ENCODE measurements at places on chromosomes 11 and 22.
A peak's percentile ranks its signal among the peaks of the same experiment; 100 is the strongest.

DNA sequence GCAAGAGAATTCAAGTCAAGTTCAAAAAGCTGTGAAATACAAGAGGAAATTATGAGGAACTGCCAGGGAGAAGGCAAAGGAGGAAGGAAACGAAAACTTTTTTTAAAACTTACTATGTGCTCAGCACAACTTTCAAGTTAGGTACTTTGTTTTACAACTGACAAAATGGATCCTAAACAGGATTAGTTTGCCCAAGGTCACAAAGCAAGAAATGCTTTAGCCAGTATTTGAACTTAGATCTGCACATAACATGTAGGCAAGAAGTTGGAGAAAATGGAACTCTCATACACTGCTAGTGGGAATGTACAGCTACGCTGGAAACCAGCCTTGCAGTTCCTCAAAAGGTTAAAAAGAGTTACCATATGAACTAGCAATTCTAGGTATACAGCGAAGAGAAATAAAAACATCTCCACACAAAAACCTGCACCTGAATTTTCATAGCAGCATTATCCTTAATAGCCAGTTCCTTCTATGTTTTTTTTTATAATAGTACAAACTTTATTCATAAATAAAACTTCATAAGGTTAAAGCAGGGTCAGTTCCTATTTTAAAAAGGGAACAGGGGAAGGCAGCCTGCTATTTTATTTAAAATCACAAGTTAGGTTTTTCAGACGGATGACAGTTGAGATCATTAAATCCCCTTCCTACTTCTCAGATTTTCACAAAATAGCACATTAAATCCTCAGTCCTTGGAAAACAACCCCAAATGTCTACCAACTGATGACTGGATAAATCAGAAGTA lies 19.2 kb downstream of the DDX6 start:
- no peak for DNase-seq

- DNase-seq, result no peak
These were observed 76.0 kb downstream of the HSD17B12 start for GRCh38 chr11:43756575-43756974.

DNA sequence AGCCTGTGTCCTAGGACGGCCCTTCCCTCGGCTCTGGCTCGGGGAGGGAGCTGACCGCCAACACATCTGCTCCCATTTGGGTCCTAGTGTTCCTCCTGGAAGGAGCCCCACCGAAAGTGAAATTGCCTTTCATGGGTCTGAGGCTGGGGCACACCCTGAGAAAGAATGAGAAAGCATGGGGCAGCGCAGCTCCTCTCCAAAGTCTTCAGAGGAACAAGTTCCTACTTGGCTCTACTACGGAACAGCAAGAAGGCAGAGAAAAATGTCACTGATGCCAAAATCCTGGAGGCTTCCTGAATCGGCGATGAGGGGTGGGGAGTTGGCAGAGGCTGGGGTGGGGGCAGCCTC lies 41.5 kb upstream of the MYEOV start:
- no peak for DNase-seq

GRCh38 chr11:119445850-119446249 lies 22.9 kb upstream of the THY1 start:
- DNase-seq, result no peak

- DNase-seq, result no peak
These were observed 117.0 kb downstream of the FBXO7 start for GRCh38 chr22:32591620-32592019.

- DNase-seq, result no peak
These were observed 54.9 kb upstream of the HTATIP2 start for GRCh38 chr11:20308601-20309000.

- DNase-seq, result no peak
These were observed 8.0 kb downstream of the CSDC2 start for GRCh38 chr22:41568811-41569210.

- DNase-seq, result no peak
These were observed 50.9 kb upstream of the PANX1 start for GRCh38 chr11:94077552-94078293.

- no peak for DNase-seq
These were observed 13.1 kb downstream of the OR52A5 start for GRCh38 chr11:5124891-5125620.

GRCh38 chr22:17267661-17268330 lies 48.6 kb upstream of the ADA2 start:
- DNase-seq, result no peak

DNA sequence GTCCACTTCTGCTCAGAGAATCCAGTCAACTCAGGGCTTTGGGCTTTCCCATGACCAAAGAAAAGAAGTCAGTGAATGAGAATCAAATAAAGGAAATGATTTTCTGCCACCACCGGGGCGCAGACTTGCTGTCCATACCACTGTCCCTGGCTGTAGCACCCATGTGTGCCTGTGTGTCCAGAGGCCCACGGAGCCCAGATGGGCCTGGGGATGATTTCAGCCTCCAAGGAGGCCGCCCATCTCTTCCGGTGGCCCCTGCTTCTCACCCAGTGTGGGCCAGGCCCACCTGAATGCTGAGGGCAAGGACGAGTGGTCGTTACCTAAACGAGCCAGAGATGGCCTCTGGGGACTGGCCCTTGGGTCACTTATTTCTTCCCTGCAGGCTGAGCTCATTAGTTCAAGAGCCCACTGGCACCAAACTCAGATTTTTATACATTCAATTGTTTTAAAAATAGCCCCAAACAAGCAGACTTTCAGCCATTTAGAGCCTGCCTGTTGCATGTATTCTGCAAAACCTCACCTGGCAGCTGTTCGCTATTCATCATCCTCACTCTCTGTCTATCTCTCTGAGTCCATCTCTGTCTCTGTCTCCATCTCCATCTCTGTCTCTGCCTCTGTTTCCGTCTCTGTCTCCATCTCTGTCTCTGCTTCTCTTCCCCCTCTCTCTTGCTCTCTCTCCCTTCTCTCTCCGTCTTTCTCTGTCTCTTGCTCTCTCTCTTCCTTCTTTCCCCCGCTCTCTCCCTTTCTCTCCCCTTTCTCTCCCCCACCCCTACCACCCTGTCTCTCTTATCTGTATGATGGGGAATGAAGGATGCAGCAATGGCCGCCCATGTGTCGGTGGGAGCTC lies 24.2 kb downstream of the KRTAP5-5 start:
- DNase-seq, result no peak

- DNase-seq, result no peak
These were observed 154.3 kb downstream of the FBXO7 start for GRCh38 chr22:32628628-32629572.

- no peak for DNase-seq
These were observed 7.3 kb downstream of the ARRB1 start for GRCh38 chr11:75344186-75344585.

- DNase-seq, result no peak
These were observed 73.7 kb upstream of the CTSC start for GRCh38 chr11:88411265-88411664.

DNA sequence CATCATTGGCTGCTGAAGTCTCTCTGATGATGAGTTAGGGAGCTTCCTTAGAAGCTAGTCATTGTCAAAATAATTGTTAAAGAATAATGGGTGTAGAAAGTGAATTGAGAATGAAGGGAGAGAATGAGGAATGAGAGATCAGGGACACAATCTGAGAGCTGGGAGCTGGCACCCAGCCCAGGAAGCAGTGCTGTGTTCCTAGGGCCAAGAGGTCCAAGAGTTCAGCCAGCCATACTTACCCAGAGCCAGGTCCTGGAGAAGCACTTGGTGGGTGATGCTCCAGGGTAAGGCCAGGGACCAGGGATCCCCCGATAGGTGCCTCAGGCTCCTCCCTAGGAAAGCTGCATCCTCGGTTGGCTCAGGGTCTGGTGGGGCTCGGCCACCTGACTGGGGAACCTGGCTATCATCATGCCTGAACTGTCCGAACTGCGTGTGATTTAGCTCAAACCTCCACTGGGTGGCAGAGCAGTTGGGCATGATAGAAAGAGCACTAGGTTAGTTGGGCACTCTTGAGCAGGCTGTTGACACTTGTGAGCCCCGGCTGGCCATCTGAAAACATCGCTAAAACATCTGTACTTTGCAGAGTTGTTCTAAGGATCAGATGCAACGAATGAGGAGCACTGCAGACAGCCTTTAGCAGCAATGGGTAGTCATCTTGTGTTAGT lies 123.9 kb upstream of the NCAM1 start:
- DNase-seq, result peak; percentile 1

DNA sequence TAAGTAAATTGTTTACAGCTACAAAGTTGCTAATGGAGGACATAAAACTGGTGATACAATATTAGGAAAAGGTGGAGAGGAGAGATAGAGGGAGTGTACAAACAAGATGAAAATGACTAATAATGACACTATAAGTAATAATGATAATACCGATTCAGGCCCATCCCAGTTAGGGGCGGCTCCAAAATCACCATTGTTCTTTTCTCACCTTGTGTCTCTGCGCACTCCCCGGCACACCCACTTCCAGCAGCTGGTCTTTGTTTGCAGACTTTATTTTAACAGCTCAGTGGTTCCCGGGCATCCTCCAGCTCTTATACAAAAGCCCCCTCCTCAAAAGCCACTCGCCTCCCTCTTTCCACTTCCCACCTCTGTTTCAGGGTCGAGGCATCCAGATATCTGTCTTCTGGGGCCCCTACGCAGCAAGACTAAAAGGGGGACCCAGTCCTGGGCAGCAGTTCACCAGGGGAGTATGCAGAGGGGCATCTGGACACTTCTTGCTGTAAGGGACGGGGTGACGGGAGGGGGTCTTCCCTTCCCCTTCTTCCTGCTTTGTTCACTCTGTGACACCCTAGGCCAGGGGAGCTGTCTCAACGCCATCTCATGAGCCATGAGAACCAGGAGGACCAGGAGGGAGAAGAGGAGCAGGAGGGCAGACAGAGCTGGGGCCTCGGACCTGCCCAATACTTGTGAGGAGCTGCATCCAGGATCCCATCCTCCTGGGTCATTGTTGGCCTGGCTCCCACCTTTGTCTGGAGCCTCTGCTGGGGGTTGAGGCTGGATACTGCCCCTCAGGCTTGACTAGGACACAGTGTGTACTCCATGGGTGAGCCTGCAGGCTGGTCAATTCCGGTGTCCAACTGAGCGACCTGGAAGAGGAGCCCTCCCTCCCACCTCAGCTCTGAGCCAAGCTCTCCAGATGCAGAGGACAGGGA lies 2.7 kb downstream of the APOL2 start:
- DNase-seq, result no peak

DNA sequence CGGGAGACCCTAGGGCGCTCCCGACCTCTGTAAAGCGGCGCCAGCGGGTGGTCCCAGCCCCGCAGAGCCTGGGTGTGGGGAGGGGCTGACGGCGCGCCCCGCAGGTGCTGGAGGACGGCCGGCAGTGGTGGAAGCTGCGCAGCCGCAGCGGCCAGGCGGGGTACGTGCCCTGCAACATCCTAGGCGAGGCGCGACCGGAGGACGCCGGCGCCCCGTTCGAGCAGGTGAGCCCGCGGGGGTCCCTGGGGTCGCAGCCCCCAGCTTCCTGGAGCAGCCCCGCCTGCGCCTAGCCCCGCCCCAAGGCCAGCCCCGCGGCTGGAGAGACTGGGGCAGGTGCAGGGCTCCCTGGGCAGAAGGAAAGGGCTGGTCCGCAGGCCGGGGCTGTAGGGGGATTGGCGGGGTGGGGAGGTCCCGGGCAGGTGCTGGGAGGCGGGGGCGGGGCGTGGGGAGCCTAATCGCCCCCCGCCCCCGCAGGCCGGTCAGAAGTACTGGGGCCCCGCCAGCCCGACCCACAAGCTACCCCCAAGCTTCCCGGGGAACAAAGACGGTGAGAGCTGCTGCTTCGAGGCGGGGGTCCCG lies 19.7 kb downstream of the EPS8L2 start:
- peak; percentile 34 for DNase-seq

GRCh38 chr22:27850000-27850521 lies 48.5 kb upstream of the MN1 start:
- DNase-seq, result no peak

DNA sequence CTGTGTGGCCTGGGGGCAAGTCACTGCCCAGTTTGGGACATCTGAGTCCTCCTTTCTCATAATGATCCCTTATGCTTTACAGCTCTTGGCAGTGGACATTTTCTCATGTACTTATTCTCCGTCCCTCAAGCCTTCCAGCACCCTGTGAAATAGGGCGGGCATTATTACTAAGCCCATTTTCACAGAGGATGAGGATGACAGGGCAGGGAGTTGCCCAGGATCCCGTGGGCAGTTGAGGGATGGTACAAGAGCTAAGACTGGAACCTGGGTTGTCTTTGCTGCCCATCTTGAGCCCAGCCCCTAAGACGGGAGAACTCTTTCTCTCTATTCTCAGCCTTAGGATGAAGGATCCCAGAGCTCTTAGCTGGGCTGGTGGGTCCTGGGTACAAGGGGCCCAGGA lies 11.2 kb downstream of the CD82 start:
- no peak for DNase-seq

- no peak for DNase-seq
These were observed 222.9 kb upstream of the ARHGAP20 start for GRCh38 chr11:110935018-110935640.

DNA sequence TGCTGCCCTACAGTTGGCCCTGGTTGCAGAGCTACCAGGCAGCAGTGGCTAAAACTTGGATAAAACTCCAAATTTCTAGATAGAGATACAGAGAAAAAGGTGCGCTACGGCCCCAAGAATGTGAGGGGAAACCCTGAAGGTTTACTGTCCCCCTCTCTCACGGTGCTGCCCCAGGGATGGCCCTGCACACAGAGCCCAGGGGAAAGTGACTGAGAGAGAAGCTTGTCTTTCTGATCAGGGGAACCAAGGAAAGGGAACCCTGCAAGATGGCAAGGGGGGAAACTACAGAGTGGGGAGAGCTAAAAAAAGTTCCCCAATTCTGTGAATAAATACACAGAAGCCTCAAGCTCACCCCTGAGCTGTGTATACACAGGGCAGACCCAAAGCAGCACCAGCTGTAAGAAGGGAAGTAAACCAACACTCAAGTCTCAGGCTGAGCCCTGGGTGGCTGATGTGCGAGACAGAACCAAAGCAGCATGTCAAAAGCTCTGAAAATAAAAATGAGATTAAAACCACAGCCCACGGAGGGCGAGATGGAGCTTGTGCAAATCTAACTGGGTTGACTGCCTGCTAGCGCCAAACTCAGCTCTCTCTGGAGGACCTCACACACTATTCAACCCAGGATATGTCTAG lies 22.1 kb downstream of the GNB1L start:
- DNase-seq, result peak; percentile 27

DNA sequence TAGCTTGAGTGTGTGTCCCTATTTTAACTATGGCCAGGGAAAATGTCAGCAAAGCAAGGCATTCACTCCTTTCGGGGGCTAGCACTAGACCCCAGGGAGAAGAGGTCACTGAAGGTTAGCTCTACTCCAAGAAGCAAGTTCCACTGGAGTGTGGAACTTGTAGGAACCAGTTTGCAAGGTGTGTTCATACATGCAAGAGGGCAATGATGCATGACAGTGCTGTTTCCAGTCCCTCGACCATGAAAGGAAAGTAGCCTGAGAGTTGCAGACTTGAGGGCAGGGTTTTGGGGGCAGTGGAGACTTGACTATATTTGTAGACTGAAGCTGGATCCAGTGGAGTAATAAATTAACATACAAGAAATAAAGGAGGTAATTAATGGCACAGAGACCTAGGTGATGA lies 21.6 kb upstream of the SLC36A4 start:
- DNase-seq, result no peak

GRCh38 chr22:20031732-20032406 lies 11.0 kb downstream of the TANGO2 start:
- peak; percentile 55 for DNase-seq

DNA sequence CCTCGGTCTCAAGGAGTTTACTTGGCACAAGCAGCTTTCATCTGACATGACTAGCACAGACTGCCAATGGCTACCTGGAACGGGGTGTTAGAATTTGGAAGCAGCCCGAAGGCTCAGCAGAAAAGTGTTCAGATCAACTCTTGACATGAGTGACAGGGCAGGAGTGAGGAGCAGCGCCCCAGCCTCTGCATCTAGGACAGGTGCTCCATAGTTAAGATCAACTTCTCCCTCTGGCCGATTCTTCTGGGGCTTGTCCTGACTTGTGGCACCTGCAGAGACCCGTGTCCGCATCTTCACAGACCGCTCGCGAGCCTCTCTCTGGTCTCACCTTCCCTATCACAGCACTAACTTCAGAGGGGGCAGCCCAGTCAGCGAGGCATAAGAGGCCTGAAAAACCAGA lies 42.5 kb upstream of the CHKA start:
- DNase-seq, result no peak

Measured in NAMALWA (cell line).